Stimulated activated CD8-positive, alpha-beta memory T cell treated with anti-CD3 and anti-CD28 coated beads, Interleukin-12 subunit alpha, Interleukin-12 subunit beta, amount 100 ng/mL, for 4 hours (primary cell): ENCODE measurements at places on chromosomes 7 and 10.

DNA sequence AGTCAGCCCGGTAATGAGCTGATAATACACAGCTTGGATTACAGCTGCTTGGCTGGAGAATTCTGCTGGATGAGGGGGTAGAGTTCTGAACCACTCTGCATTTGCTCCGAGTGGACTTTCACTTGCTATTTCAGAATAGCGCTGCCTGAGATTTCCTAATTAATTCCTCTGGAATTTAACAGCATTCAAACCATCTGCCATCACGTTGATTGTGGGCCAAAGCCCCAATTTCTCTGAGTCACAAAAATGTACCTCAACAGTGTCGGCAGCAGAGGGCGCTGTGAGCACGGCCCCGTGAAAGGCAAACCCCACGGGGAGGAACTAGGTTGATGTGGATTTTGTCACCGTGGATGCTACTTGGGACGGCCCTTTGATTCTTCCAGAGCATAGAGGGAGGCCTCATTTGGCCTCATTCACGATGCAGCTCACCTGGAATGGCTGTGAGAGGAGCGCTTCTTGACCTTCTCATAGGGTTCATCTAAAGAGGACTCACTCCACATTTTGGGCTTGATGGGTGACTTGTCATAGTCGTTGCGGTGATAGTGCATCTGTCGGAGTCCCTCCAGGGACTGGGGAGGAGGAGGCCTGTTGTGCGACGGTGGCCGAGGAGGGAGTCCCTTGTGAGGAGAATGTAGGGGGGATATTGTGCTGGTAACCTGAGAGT, 73.3 kb downstream of the PRPF18 start:
- peak; percentile 34 for DNase-seq

DNA sequence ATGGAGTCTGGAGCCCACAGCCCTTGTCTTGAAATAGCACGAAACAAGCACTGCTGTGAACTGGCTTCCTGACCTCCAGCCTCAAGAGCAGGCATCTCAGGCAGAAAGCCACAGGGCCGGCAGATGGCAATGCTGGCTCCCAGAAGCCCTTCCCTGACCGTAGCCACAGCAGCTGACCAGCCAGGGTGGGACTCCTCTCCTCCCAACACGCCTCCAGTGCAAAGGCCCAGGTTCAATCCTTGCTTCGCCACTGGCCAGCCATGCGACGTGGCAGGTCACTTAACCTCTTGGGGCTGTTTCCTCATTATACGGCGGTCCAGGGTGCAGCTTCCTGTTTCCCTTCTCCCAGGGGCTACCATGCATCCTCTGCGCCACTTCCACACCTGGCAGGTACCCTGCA, 12.8 kb downstream of the PRKAG2 start:
- no peak for DNase-seq

DNA sequence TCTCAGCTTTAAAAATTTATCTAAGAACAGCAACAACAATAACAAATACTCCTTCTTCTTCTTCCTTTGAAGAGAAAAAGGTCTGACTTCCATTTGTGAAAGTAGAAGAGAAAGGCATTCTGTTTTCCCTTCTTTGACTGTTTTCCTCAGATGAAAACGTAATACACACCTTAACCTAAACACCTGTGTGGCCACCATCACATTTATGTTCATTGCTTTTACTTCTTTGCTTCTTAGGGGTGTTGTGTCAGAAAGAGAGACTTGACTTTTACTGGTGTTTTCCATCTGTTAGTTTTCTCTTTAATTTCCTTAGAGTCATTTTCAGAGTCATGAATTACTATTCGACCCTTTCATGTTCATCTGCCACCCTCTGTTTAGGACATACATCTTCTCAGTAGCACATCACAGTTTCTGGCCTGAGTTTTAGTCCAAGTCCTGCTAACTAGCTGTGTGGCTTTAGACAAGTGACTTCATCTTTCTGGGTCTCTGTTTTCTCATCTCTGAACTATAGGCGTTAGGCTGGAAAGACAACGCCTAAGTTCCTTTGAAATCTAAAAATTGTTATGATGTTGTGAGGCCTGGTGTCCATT, 283.8 kb downstream of the GATA3 start:
- no peak for DNase-seq

- DNase-seq: no peak
Observed at GRCh38 chr7:15015545-15016314, 113.2 kb upstream of the DGKB start.

DNA sequence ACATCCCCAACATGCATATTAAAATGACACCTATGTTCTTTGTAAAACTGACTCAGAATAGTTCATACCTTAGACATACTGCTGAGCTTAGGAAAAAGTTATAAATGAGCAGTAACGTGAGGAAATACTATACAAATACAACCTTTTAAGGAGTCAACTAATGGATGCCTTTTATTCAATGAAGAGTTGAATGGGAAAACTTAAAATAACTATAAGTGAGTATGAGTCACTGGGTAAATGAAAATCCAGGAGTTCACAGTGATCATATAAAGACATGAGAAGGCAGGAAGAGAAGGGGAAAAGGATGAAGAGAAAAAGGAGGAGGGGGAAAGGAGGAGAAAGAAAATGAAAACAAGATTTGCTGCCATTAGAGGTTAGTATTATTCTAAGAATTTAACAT, 157.8 kb upstream of the PCDH15 start:
- no peak for DNase-seq

DNA sequence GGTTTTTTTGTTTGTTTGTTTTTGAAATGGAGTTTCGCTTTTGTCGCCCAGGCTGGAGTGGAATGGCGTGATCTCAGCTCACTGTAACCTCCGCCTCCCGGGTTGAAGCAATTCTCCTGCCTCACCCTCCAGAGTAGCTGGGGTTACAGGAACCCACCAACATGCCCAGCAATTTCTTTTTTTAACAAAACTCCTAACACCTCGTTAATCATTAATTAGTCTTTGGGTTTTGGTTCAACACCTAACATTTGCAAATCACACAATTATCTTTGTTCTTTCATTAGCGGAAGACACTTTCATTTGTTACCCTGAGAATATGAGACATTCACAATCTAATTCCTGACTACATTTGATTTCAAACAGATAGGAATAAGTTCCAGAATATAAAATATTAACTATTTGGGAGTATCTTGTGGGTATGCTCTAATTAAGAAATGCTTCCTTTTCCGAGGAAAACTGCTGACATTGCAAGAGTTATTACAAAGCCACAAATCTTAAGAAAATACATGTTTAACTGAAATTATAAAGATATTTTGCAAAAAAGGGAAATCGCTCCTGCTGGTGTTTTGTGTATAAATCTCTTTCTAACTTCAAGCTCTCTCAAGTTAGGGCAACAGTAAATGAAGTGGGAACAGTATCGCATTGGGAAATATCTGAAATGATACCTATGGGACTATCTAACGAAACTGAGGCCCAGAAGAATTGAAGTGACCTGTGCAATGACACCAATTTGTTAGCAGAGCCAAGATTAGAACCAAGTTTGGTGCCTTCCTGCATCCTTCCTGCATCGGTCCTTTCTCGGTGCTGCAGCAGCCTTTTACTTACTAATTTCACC, 1.2 kb upstream of the LSM8 start:
- DNase-seq: no peak

DNA sequence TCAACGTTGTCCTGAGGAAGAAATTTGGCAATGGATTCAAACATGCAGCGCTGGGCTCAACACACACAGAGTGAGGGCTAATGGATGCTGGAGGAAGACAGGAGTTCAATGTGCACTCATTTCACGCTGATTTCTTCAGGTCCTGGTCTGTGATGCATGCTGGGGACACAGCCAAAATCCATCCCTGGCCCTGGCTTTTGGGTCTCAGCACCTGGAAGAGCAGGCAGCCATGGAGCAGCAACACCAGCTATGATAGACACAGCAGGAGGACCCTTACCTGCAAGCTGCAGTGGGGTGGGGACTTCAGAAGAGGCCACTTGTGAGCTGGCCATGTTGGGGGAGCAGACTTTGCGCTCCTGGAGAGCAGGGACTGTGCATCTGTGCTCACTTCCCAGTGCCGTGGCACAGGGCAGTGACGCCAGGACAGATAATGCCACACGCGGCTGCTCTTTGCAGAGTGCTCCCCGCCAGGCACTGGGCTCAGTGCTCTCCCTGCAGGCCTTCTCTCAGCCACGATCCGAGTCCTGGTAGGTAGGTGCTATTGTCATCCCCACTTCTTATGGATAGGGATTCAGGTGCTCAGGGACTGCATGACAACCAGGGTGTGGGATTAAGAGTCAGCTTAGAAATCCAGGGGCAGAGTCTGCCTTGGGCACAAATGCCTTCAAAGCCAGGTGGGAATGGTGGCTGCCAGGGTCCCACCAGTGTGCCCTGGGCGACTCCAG, 138.8 kb upstream of the UNC5B start:
- DNase-seq: no peak

- DNase-seq: no peak
Observed at GRCh38 chr7:76326646-76327233, 24.3 kb downstream of the HSPB1 start.

GRCh38 chr10:62620491-62620890, 184.0 kb upstream of the ADO start:
- no peak for DNase-seq
